CD4-positive, alpha-beta T cell (primary cell): ENCODE measurements at places on chromosomes 1 and 21. TPM values are rescaled to one million over a fixed set of nuclear protein-coding genes. Genes with fewer than 3 reads are reported as not detected.

DNA sequence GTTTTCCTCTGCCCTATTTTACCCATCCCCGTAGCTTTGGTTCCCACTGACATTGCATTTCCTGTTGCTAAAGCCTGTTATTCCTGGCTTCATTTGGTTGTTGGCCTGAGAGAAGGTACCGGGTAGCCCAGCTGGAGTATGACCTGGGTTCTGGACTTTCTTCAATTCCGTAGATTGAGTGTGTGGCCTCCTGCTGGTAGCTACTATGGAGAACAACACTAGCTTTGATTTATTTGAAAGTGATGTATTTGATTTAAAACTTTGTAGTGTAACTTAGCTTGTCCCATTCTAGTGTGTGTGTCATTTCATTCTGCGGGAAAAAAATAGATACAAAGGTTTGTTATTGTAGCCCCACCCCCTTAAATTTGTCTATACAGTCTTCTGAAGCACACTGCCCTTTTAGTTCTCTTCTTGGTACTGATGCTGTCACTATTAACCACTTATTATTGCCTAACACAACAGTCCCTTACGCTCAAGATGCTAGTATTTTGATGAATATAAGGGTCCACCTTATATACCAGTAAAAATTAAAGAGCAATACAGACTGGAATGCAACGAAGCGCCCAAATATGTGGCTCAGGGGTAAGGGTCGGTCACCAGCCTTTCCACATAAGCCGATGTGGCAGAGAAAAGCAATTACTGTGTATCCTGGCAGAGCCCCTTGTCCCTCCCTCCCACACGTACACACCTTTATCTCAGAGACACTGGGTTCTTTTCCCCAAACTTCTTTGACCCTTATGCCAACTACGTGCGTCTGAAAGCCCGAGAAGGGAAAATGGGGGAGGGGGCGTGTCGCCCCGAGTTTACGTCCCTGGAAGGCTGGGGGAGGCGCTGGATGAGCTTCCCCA is 643 bp upstream of the MOV10 start:
- H3K27ac ChIP-seq: peak overlapping the region; percentile 68
- DNase-seq: no peak
- peak overlapping the region; percentile 93 for H3K4me3 ChIP-seq
- H3K4me1 ChIP-seq: peaks cover 22% of the 10 kb centered on the region
- no peaks in the 10 kb centered on the region for H3K27me3 ChIP-seq

The PSEN2 gene
- 1.2 TPM for total RNA-seq

DNA sequence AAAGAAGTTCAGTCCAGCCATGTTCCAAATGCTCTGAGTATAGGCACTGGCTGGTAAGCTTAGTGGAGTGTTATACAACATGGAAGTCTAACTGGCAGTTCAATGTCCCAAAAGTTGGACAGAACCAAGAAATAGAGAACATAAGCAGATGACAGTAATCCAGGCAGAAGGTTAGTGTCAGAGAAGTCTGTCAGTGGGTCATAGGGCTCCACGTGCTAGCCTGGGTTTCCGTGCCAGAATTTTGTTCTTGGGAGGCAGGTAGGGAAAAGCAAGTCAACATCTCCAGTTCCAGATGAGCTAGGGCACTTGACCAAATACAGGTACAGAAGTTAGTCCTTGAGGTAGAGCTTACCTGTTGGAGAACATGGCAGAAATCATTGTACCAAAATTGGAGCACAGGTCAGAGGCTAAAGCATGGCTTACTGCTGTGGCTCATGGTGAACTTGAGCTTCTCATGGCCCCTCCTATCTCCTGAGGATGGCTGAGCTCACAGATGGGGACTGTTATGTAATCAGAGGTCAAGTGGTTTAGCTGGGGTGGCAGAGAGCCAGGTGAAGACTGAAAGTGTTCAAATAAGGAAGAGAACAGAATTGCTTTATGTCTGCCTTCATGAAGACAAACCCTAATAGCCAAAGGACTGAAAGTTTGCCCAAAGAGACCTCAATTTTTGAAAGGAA is 170.8 kb downstream of the NFIA start:
- peaks cover 4% of the 10 kb centered on the region for H3K4me1 ChIP-seq
- no peaks in the 10 kb centered on the region for H3K36me3 ChIP-seq
- H3K27me3 ChIP-seq: no peaks in the 10 kb centered on the region
- no peak for DNase-seq
- H3K4me3 ChIP-seq: no peak overlapping the region

GRCh38 chr21:41289431-41289830 is 27.2 kb upstream of the FAM3B start:
- no peaks in the 10 kb centered on the region for H3K36me3 ChIP-seq
- no peak overlapping the region for H3K27ac ChIP-seq
- H3K4me3 ChIP-seq: no peak overlapping the region
- H3K4me1 ChIP-seq: peaks cover 5% of the 10 kb centered on the region
- H3K27me3 ChIP-seq: no peaks in the 10 kb centered on the region

DNA sequence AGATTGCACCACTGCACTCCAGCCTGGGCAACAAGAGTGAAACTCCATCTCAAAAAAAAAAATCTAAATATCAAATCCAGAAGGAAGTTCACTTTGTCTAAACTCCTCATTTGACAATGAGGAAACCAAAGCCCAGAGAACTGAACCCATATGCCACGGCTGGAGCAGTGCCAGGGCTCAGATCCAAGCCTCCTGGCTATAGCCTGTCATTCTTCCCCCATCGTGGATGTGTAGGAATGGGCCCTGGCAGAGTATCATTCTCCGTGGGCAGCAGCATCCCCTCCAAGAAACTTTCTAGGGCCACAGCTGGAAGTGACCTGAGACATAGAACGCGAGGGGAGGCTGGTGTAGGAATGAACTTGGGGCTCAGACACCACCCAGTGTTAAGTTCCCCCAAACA is 47.2 kb downstream of the CAPN9 start:
- no peaks in the 10 kb centered on the region for H3K36me3 ChIP-seq
- H3K27ac ChIP-seq: no peak overlapping the region
- DNase-seq: no peak
- H3K4me3 ChIP-seq: no peak overlapping the region
- peaks cover 4% of the 10 kb centered on the region for H3K4me1 ChIP-seq

- no peak overlapping the region for H3K4me3 ChIP-seq
Measured at GRCh38 chr1:81699234-81699633, 101.5 kb upstream of the ADGRL2 start.

- no peaks in the 10 kb centered on the region for H3K36me3 ChIP-seq
- DNase-seq: no peak
- no peaks in the 10 kb centered on the region for H3K27me3 ChIP-seq
- H3K27ac ChIP-seq: no peak overlapping the region
- H3K4me1 ChIP-seq: no peaks in the 10 kb centered on the region
Measured at GRCh38 chr1:59263111-59263510, 33.8 kb upstream of the FGGY start.

- peak overlapping the region; percentile 23 for H3K4me3 ChIP-seq
- H3K4me1 ChIP-seq: peaks cover 75% of the 10 kb centered on the region
- H3K27ac ChIP-seq: peak overlapping the region; percentile 25
- peak; percentile 50 for DNase-seq
Measured at GRCh38 chr1:26723013-26723991, 27.5 kb downstream of the ARID1A start.

DNA sequence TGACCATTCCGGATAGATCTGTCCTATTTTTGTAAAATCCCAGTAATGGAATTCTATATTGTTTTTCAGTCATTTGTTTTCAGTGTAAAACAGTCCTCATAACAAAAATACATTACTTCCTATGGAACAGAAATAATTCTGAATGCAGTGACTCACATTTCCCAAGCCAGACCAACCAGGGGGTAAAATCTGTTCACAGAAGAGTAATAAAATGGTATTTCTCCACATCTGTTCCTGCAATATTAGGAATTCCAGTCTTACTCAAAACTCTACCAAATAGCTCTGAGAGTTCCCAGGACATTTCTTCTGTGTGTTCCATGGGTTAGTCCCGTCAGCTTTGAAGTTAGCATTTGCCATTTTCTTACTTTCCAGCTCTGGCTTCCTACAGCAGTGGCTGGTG is 2.6 kb upstream of the DDR2 start:
- no peak overlapping the region for H3K27ac ChIP-seq
- no peaks in the 10 kb centered on the region for H3K36me3 ChIP-seq
- no peaks in the 10 kb centered on the region for H3K27me3 ChIP-seq
- H3K4me1 ChIP-seq: no peaks in the 10 kb centered on the region

GRCh38 chr1:44724955-44725698 is 5.8 kb downstream of the RNU5D-1 start:
- no peak overlapping the region for H3K4me3 ChIP-seq
- no peak for DNase-seq
- H3K27me3 ChIP-seq: no peaks in the 10 kb centered on the region
- peak overlapping the region; percentile 3 for H3K27ac ChIP-seq
